ENCODE measurements at places on chromosomes 3 and 15. TPM values are rescaled to one million over a fixed set of nuclear protein-coding genes. Genes with fewer than 3 reads are reported as not detected.

PSMD2 gene
- total RNA-seq = 838 TPM

DPPA2 gene
- not detected for total RNA-seq

SLC30A4 gene
- total RNA-seq = 5.7 TPM

CAPN3 gene
- total RNA-seq = 3.8 TPM

IGSF11 gene
- total RNA-seq = not detected

TTLL13 gene
- not detected for total RNA-seq

PARP16 gene
- total RNA-seq = 3.6 TPM

Data from foreskin keratinocyte (primary cell).